ENCODE measurements at places on chromosomes 16 and 17. TPM values are rescaled to one million over a fixed set of nuclear protein-coding genes. Genes with fewer than 3 reads are reported as not detected.

Gene MRPL28
- 19.9 TPM for total RNA-seq

Gene SPATA32
- 0.10 TPM for total RNA-seq

Gene SIAH1
- total RNA-seq = 67.7 TPM

Gene TMC8
- total RNA-seq = 138 TPM

Gene TEKT1
- total RNA-seq = not detected

Gene CLDN9
- total RNA-seq = not detected

Gene KCNAB3
- 1.2 TPM for total RNA-seq

Gene SPAG5
- 9.6 TPM for total RNA-seq

Gene TMEM92
- total RNA-seq = not detected
